ENCODE measurements at places on chromosomes 2 and 18.

DNA sequence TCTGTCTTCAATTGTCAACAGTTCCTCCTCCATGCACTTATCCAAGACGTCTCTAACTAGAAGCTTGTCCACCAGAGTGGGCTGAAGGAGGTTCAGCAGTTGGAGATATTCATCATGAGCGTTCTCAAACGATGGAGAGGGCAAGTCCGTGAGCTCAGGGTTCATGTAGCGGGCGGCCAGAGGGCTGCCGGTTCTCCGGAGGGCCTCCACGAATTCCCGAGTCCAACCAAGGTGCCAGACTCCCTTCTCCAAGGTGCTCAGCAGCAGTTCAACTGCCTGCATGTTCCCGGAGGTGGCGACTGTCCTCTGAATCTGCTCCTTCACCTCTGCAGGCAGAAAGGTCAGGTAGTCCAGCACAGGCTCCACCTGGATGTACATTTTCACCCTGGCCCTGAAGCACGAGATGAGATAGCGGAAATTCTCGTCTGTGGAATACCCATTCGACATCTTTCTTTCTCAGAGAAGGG is 590 bp downstream of the IFIH1 start:
- DNase-seq: no peak

- DNase-seq: no peak
Observed at GRCh38 chr18:75638223-75638775, 210.8 kb upstream of the SMIM21 start.

GRCh38 chr2:30257266-30258214 is 26.2 kb downstream of the LBH start:
- DNase-seq: no peak

- no peak for DNase-seq
Observed at GRCh38 chr18:61965311-61965710, 72.5 kb upstream of the RNF152 start.

- no peak for DNase-seq
Observed at GRCh38 chr2:112730791-112731190, 10.0 kb downstream of the NT5DC4 start.

DNA sequence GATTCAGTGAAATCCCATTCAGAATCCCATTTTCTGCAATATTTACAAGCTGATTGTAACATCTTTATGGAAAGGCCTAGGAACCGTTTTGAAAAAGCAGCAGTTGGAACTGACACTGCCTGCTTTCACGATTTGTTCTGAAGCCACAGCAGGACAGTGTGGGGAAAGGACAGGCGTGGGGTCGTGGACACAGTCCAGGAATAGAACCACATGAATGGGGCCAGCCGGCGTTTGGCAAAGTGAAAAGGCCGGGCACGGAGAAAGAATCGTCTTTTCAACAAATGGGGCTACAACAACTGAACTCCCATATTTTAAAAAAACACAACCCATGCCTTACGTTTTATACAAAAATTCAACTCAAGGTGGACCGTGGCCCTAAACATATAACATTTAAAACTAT is 69.8 kb downstream of the SLC66A2 start:
- DNase-seq: no peak

DNA sequence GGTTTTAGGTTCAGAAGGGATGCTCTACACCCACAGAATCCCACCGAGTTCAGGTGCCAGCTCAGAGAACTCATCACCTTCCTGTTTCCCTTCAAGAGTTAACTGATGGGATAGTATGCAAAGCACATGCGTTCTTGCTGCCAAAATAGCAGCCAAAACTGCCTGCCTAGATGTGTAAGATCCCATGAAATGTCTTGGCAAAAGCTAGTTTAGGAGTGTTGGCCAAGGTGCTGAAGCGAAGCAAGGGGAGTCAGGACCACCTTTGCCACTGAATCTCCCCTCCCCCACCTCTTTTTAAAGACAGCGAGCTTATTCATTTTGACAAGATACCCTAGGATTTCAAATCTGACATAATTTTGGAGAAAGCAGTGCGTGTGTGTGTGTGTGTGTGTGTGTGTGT is 2.1 kb downstream of the DOCK10 start:
- no peak for DNase-seq
